ENCODE measurements at places on chromosomes 2 and 18. TPM values are rescaled to one million over a fixed set of nuclear protein-coding genes. Genes with fewer than 3 reads are reported as not detected.

The VWC2L gene
- not detected for total RNA-seq

The ANXA4 gene
- 24.5 TPM for total RNA-seq

The PRLH gene
- not detected for total RNA-seq

The SYT4 gene
- total RNA-seq: not detected

The RGPD3 gene
- 0.38 TPM for total RNA-seq

The GALR1 gene
- not detected for total RNA-seq

Measured in vein endothelial cell (primary cell).